Calu3 (cell line): ENCODE measurements at places on chromosomes 11 and 22. TPM values are rescaled to one million over a fixed set of nuclear protein-coding genes. Genes with fewer than 3 reads are reported as not detected.

GRCh38 chr22:22974795-22975580, 87.4 kb downstream of the IGLL5 start:
- H3K27me3 ChIP-seq: peaks cover 59% of the 10 kb centered on the region
- H3K4me1 ChIP-seq: no peaks in the 10 kb centered on the region
- no peaks in the 10 kb centered on the region for H3K36me3 ChIP-seq

DNA sequence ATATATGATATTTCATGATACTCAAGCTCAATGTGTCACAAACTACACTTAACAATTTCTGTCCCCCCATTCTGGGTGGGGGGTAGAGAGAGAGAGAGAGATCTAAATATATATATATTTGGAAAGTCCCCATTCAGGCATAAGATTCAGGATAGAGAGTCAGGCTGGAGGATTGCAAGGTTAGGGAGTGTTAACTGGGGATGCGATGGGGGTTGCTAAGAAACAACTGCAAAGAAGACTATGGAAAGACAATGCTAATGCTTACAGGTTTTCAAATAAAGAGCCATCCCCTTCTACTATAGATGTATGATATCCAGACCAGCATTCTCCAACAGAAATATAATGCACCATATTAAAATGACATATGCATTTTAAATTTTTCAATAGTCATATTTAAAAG, 79.2 kb upstream of the OR5AK2 start:
- peaks cover 37% of the 10 kb centered on the region for H3K4me1 ChIP-seq
- no peaks in the 10 kb centered on the region for H3K27me3 ChIP-seq
- DNase-seq: no peak

DNA sequence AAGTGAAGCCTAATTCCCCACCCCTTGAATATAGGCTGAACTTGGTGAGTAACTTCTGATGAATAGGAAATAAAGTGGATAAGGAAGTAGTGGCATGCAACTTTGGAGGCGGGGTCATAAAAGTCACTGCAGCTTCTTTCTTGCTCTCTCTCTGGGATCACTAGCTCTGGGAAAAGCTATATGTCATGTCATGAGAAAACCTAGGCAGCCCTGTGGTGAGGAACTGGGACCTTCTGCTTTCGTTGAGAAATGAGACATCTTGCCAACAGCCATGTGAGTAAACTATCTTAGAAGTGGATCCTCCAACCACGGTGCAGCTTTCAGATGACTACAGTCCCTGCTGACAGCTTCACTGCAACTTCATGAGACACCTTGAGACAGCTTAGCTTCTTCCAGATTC, 15.7 kb downstream of the ZNF214 start:
- no peak overlapping the region for H3K27ac ChIP-seq
- H3K27me3 ChIP-seq: no peaks in the 10 kb centered on the region
- DNase-seq: no peak
- no peak overlapping the region for H3K4me3 ChIP-seq

GRCh38 chr11:76629116-76629852, 41.3 kb downstream of the LRRC32 start:
- no peak overlapping the region for H3K4me3 ChIP-seq
- peaks cover 34% of the 10 kb centered on the region for H3K27me3 ChIP-seq
- no peaks in the 10 kb centered on the region for H3K4me1 ChIP-seq
- H3K27ac ChIP-seq: no peak overlapping the region
- DNase-seq: no peak

GRCh38 chr11:33753304-33753967, 17.2 kb upstream of the CD59 start:
- no peak overlapping the region for H3K27ac ChIP-seq
- no peak for DNase-seq
- peaks cover 7% of the 10 kb centered on the region for H3K36me3 ChIP-seq
- no peaks in the 10 kb centered on the region for H3K4me1 ChIP-seq
- H3K27me3 ChIP-seq: no peaks in the 10 kb centered on the region

GRCh38 chr11:66879583-66879982, 22.7 kb downstream of the LRFN4 start:
- peaks cover 53% of the 10 kb centered on the region for H3K4me1 ChIP-seq
- no peaks in the 10 kb centered on the region for H3K36me3 ChIP-seq
- no peak for DNase-seq
- H3K27ac ChIP-seq: no peak overlapping the region
- no peak overlapping the region for H3K4me3 ChIP-seq

DNA sequence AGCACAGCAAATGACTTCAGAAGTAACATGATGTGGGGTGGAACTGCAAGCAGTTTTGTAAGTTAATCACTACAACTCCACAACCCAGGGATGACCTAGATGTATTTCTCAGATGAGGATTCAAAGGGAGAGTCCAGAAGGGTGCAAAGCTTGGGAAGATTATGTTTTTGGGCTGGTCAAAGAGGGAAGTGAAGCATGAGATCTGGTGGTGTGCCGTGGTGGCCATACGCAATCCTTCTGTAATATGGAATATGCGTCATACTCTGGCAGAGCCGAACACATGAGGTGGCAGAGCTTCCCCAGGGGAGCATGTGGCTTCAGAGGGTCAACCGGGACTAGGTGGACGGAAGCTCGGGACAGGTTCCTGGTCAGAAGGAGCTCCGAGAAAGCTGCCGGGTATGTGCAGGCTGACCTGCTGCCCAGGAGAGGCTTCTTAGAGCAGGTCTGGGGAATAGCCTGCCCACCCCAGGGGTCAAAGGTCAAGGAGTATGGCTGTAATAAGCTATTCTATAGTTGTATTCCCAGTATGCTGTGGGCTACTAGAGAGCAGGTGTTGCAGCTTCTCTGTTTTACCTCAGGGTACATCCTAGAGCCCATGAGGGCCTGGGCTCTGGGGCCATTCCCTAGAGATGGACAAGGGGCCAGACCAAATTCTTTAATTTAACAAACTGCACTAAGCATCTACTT, 70.1 kb upstream of the PHOX2A start:
- no peaks in the 10 kb centered on the region for H3K4me1 ChIP-seq
- no peaks in the 10 kb centered on the region for H3K27me3 ChIP-seq
- no peak for DNase-seq

DNA sequence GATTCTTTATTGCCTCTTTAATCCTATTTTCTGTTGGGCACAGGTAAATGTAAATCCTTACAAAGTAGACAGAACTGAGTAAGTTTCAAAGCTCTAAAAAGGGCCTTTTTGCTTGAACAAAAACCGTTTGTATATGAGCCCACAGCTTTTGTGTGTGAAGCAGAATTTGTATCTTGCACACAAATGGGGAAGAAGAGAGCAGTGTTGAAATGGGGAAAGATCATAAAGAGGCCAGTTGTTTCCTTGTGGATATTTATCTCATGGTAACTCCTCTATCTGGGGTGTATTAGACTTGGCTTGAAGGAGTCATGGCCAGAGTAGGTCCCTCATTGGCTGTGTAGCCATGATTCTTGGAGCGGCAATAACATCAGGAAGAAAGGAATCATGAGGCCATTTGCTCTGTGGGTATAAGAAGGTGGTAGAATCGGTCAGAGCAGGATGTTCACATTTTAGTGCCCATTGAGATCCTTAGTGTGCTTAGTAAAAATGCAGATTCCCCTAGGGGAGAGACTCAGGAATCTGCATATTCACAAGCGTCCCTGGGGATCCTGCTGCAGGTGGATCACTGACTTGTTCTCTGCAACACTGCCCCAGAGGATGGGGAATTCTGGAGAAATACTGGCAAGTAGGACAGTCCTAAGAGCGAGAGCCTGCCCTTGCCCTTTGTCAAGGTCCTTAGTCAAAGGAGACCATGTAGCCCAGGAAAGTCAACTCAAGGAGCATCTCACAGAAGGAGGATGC, 126.5 kb downstream of the LDLRAD3 start:
- no peak overlapping the region for H3K4me3 ChIP-seq
- no peaks in the 10 kb centered on the region for H3K27me3 ChIP-seq
- no peak for DNase-seq
- no peaks in the 10 kb centered on the region for H3K36me3 ChIP-seq
- H3K4me1 ChIP-seq: no peaks in the 10 kb centered on the region

The DNAJB13 gene
- total RNA-seq: 0.50 and 1.1 TPM in 2 replicates

The TMEM132A gene
- total RNA-seq: 105 and 116 TPM in 2 replicates

The B4GAT1 gene
- total RNA-seq: 11.8 and 12.2 TPM in 2 replicates

The FBLN1 gene
- total RNA-seq: 28.4 and 28.6 TPM in 2 replicates

The PHETA2 gene
- total RNA-seq: 1.3 and 1.5 TPM in 2 replicates

The SLC5A12 gene
- not detected in 2 replicates for total RNA-seq
